Urinary bladder (tissue), 4 donors: ENCODE measurements at places on chromosomes 7 and 10.
A peak's percentile ranks its signal among the peaks of the same experiment; 100 is the strongest.

DNA sequence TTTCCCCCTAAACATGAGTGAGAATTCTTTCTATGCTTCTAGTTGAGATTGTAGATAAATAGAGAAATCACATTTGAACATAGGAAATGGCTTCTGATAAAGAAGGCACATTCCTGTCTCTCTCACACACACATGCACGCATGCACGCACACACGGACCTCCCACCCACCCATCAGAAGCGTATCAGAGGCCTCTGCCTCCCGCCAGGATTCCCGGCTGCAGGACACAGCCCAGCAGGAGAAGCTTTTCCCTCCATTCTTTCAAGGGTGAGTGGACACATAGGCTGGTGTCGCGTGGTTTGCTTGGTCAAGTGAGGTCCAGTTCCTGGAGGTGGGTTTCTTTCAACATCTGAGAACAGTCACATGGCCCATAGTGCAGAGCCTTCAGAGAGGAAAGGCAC lies 34.2 kb downstream of the KLF6 start:
- no peak for DNase-seq

- no peak for DNase-seq
Measured at GRCh38 chr10:107502229-107502985, 337.9 kb upstream of the SORCS1 start.

- no peak for DNase-seq
Measured at GRCh38 chr7:94410413-94411187, 15.9 kb downstream of the COL1A2 start.

- DNase-seq, result no peak
Measured at GRCh38 chr10:3783316-3783681, 1.7 kb downstream of the KLF6 start.

GRCh38 chr10:133180965-133181639 lies 21.1 kb downstream of the KNDC1 start:
- DNase-seq, result no peak

GRCh38 chr7:66413379-66414114 lies 208.4 kb downstream of the TPST1 start:
- DNase-seq, result peak; percentile 47

DNA sequence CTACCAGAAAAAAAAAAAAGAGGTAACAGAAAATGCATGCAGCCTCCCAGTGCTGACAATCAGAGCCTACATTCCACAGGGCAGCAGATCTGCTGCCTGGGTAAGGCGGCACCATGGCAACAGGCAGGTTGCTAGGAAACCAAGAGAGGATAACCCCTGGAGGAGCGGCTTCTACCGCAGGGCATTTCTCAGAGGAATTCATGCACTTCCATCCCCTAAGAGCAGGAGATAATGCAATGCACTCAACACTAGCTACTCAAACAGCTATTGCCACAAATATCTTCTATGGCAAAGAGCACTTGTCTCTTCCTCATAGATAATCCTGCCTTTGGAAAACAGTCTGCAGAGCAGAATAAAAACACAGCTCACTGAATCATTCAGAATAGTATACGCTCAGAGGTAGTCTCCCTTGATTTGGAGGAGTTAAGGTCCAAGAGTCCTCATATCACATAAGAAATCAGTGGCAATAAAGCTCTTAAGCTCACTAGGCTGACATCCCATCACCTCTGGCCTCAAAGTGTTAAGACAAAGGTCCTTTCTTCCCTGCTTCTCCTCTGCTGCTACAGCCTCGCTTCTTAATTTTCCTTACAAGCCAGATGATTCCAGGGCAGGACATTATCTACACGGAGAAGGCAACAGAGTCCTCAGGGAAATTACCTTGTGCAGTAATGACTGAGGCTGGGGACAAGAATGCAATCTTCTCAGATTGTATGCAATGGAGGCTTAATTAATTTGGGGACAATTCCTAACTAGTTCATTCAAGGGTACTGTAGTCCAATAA lies 10.7 kb downstream of the PSAP start:
- no peak for DNase-seq

- no peak for DNase-seq
Measured at GRCh38 chr7:88647825-88648224, 111.7 kb upstream of the ZNF804B start.
